Right lung (tissue), 10 donors: ENCODE measurements at places on chromosomes 6 and 20. TPM values are rescaled to one million over a fixed set of nuclear protein-coding genes. Genes with fewer than 3 reads are reported as not detected.

- DNase-seq = no peak
Observed at GRCh38 chr20:42565235-42565995, 624.3 kb downstream of the PTPRT start.

DNA sequence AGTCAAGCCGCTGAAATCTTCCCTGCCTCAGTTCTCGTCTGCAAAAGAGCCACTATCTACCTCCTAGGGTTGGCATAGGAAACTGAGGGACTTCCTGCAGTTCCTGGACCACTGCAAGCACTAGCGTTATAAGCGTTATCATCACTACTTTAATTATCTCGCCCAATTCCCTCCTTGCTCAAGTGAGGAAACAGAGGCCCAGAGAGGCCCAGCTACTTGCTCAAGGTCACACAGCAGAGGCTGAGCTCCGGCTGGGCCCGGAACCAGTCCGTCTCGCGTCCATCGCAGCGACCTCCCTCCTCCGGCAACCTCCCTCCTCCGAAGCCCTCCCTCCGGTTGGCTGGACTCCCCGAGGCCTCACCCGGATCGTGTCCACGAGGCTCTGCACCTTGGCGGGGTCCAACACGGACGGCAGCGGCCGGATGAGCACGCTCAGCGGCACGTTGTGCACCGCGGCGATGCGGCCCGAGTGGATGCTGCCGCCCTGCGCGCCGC, 338 bp downstream of the SRXN1 start:
- no peak for DNase-seq

GRCh38 chr20:40335437-40335836, 353.6 kb downstream of the MAFB start:
- DNase-seq = no peak

- DNase-seq = no peak
Observed at GRCh38 chr20:20495729-20496503, 128.0 kb downstream of the INSM1 start.

GRCh38 chr20:15653396-15654207, 919.6 kb downstream of the KIF16B start:
- DNase-seq = no peak

GRCh38 chr6:16657768-16658167, 103.5 kb downstream of the ATXN1 start:
- no peak for DNase-seq

GRCh38 chr20:31705598-31706597, 16.8 kb downstream of the BCL2L1 start:
- no peak for DNase-seq

DNA sequence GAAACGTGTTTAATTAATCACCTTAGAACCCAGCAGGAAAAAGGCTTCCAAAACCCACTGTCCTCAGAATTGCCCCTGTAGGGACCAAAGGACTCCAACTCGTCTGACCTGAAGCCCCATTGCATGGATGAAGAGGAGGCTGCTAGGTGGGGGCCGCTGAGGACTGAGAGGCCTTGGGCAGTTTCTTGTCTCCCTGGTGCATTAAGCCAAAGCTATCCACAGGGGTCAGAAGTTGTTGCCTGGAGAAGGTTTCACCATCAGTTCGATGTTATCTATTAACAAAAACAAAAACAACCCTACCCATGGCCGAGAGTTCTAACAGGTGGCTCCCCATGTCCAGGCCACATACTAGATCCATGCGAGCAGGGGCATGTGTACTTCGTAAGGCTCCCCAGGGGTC, 120.9 kb upstream of the CD93 start:
- DNase-seq = no peak

Gene MPIG6B
- 2.9 TPM for polyA plus RNA-seq

Gene OR2H2
- 0.20 TPM for polyA plus RNA-seq

Gene PSMB8
- 42.3 TPM for polyA plus RNA-seq

Gene PNISR
- 440 TPM for polyA plus RNA-seq

DNA sequence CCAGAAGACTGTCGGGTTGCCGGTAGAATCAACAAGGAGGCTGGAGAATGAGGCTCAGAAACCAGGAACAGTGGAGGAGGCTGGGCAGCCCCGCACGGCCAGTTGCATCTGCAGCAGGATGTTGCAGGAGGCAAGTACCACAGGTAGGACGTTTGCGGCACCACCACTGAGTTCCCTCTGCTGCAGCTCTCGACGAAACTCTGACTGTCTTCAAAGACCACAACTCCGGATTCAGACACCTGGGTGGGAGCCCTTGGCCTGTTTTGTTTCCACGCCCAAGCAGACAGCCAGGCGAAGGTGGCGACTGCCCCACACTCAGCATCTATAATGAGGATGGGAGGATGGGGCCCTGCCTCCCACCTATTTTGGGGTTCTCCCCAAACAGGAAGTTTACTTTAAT, 218.2 kb downstream of the ZDHHC14 start:
- no peak for DNase-seq

Gene C6orf132
- 3.0 TPM for polyA plus RNA-seq

- DNase-seq = no peak
Observed at GRCh38 chr20:51902933-51903332, 100.6 kb upstream of the SALL4 start.

Gene GNRH2
- polyA plus RNA-seq = 0.63 TPM

DNA sequence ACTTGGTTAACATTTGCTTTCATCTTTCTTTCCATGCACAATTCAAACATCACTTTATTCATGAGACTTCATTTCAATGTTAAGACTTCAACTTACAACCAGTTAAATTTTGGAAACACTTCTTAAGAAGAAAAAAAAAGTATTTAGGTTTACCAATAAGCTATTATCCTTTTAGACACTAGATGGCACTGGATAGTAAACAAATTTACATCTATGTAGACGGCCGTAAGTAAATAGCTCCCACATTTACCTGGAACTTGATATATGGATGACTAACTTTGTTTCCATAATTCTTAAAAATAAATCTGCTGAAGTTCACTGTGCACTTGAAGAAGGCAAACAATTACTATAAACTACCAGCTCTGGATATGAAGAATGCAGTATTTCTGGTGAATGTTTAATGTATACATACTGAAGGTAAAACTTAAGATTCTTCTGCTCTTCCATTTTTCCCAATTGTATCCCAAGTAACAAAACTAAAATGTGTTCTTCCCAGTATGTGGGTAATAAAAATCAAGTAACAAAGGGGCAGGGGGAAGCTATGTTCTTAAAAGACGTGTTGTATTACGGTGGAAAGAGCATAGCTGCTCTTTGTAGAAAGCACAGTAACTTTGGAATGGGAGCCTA, 130.6 kb upstream of the C6orf118 start:
- DNase-seq = peak; percentile 47
